Neural progenitor cell (in vitro differentiated cells): ENCODE measurements at places on chromosomes 1 and 21.

- no peak for DNase-seq
Observed at GRCh38 chr1:237709355-237709754, 181.4 kb downstream of the ZP4 start.

- DNase-seq, result no peak
Observed at GRCh38 chr1:97778718-97779117, 142.1 kb downstream of the DPYD start.

DNA sequence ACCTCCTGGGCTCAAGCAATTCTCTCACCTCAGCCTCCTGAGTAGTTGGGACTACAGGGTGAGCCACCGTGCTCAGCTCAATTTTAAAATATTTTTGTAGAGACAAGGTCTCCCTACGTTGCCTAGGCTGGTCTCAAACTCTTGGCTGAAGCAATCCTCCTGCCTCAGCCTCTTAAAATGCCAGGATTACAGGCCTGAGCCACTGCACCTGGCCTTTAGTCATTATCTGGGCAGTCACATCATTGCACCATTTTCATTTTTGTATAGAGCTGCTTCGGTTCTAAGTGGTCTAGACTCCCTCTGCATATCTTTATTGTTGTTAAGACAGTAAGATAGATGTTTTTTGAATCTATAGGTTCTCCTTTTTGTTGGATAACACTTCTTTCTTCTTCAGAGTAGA, 39.9 kb downstream of the ATF3 start:
- DNase-seq, result no peak

GRCh38 chr1:93728480-93729131, 47.0 kb upstream of the BCAR3 start:
- no peak for DNase-seq

DNA sequence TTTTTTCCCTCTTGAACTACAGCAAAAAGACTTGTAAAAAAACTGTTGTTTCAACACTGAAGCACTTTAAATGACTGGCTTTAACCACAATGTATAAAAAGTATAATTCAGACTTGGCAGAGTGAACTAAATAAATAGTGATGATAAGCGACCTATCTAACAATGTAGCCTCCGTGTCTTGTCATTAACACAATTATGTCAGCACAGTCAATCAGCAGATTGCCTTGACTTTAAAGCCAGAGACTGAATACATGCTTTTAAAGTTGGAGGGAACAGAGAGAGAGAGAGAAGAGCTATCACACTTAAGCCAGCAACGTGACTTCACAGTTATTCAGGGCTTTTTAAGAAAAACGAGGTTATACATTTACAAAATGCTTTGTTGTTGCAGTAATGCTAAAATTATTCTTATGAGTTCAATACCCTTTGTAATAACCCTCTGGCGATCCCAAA, 378.1 kb downstream of the LMO4 start:
- no peak for DNase-seq
